Hematopoietic multipotent progenitor cell treated with erythropoietin and hydrocortisone succinate and interleukin-3 and kit ligand, for 8 days (in vitro differentiated cells): ENCODE measurements at places on chromosomes 13 and 19.

- no peak for DNase-seq
These were observed 6.9 kb downstream of the KIR3DL3 start for GRCh38 chr19:54731191-54731590.

DNA sequence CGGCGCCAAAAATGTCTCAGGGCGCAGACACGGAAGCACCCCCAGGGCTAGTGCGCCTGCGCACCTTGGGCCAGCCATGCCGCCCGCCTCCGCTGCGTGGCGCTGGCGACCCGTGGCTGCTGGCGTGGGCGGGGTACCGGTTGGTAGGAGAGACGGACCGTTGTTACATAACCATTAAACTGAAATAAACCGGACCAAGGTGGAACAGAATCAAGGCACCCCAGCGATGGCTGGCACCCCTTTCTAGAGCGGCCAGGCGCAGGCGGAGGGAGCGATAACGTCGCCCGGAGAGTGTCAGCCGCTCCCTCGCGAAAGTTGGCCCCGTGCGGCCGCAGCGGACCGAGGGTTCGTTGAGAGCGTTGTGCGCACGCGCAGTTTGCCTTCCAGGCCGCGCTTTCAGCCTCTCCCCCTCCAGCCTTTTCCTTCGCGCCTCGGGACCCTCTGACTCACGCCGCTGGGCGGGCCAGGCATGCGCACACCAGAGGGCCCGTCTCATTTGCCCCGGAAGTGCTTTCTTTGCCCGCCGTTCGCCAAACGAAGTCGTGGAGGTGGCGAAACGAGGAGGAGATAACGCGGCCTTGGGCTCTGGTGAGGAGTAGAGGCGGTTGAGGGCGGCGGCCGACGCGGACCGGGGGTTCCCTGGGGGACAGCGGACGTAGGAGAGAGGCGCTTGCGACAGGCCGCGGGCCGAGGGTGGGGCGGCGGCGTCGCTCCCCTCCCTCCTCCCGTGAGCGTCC is at the start of the genes PLEKHJ1 and SF3A2:
Gene PLEKHJ1 (minus strand): TSS at position 16 of the 737 bp plus-strand sequence. CDS start 81 bp downstream, outside the sequence.
Gene SF3A2 (plus strand): TSS at position 511 of the 737 bp plus-strand sequence. CDS start 6,595 bp downstream, outside the sequence.
- peak; percentile 98 for DNase-seq

- peak; percentile 91 for DNase-seq
These were observed 10.2 kb upstream of the JSRP1 start for GRCh38 chr19:2266183-2266993.

GRCh38 chr19:36482876-36483275 is 6.5 kb downstream of the ZNF566 start:
- no peak for DNase-seq

GRCh38 chr19:22332924-22333323 is 46.7 kb downstream of the ZNF729 start:
- no peak for DNase-seq

GRCh38 chr19:3979289-3979673 is 6.0 kb downstream of the EEF2 start:
- DNase-seq: no peak

- no peak for DNase-seq
These were observed 2.4 kb downstream of the AURKC start for GRCh38 chr19:57233207-57233606.

- DNase-seq: peak; percentile 11
These were observed 304.0 kb downstream of the SPRY2 start for GRCh38 chr13:80036845-80037504.

DNA sequence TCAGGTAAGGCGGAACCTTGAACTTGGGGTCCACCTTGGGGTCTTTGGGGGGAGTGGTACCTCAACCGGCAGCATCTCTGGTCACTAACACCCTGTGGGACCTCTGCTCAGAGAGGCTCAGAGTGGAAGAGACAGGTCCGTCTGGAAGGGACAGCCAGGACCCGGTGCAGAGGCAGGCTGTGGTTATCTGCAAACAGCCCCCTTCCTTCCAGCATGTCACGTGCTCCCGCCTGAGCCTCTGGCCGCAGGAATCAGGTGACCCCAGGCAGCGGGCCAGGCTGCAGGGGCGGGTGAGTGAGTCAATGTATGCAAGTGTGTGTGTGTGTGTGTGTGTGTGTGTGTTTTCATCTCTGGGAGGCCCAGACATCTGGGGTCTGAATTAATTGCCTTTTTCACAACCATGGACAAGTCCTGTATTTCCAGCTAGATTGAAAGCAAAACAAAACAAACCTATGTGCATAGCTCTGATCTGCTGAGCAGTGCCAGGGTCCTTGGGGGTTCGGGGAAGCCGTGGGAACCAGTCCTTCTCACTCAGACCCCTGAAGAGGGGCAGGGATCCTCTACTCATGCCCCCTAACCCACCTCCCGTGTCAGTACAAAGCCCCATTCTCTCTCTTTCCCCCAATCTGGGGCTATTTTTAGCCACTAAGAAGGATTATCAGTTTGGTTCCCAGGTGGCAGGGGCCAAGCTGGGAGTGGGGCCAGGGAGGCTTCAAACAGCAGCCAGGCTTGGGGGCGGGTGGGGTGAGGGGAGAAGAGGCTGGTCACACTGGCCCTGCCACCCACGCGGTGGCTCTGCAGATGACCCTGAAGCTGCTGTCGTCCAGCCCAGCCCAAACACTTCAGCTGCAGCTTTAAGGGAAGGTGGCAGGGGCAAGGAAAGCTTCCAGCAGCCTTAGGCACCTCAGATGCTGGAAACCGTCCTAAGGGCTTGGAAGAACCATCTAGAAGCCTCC is 31.4 kb downstream of the CERS4 start:
- peak; percentile 96 for DNase-seq

- no peak for DNase-seq
These were observed 19.9 kb upstream of the CYP4F8 start for GRCh38 chr19:15595069-15595468.

- DNase-seq: no peak
These were observed at the start of gene CEACAM3 for GRCh38 chr19:41796362-41796761. TSS of gene CEACAM3 (plus strand) at chr19:41796587. CDS start at chr19:41796678, 91 bp downstream.

- DNase-seq: peak; percentile 88
These were observed 3.0 kb downstream of the IRF2BP1 start for GRCh38 chr19:45882652-45883585.

DNA sequence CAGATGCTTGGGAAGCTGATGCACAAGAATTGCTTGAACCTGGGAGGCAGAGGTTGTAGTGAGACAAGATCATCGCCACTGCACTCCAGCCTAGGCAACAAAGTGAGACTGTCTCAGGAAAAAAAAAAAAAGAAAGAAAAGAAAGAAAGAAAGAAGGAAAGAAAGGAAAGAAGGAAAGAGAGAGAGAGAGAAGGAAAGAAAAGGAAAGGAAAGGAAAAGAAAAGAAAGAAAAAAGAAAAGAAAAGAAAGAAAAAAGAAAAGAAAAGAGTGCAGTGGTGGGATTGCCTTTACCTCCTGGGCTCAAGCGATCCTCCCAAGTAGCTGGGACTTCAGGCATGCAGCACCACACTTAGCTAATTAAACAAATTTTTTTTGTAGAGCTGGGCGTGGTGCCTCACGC is 12.9 kb downstream of the OLFM2 start:
- no peak for DNase-seq

DNA sequence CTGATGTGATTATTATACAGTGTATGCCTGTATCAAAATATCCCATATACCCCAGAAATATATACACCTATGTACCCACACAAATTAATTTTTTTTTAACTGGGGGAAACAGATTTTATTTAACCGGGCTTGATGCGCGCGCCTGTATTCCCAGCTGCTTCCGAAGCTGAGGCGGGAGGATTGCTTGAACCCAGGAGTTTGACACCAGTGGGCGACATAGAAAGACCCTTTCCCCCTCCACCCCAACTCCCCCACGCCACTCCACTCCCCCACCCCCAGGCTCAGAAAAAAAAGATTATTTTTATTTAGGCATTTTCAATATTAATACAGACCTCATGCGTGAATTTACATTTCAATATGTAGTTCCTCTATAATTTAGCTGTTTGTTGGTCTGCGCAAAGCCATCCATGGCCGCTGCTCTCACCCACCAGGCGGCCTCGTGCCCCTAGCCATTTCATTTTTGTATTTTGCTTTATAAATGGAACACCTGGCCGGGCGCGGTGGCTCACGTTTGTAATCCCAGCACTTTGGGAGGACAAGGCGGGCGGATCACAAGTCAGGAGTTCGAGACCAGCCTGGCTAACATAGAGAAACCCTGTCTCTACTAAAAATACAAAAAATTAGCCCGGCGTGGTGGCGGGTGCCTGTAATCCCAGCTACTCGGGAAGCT is 836 bp upstream of the VPS36 start:
- no peak for DNase-seq

- no peak for DNase-seq
These were observed 95.7 kb downstream of the FNDC3A start for GRCh38 chr13:49071341-49071937.

DNA sequence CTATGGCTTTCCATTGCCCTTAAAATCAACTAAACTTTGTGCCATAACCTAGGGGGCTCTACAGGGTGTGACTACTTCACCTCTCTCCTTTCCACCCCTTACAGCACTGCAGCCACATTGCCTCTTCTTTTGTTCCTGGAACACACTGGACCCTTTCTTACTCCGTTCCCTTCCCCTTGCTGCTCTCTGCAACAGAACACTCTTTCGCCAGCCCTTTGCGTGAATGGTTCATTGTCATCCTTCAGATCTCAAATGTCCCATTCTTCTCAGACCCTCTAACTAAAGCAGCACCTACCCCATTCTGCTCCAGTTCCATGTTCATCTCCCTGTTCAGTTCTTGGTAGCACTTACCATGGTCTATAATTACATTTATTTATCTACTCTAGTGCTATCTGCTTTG is 208.3 kb downstream of the OXGR1 start:
- DNase-seq: no peak

DNA sequence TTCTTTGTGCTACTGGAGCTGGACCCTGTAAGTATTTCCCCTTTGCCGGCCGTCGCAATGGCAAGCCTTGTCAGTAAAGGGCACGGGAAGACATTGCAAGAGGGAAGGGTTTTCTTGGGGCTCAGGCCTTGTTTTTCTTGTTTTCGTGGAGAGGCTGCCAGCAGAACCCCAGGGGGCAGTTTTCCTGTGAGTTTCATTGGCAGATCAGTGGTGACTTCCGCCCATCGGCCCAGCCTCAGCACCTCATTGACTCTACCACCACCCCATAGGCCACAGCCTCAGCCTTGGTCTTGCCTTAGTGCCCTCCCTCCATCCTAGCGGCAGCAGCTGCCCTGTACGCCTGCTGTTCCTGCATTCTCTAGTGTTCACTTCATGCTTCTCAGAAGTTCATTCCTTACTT is 61.5 kb downstream of the GJA3 start:
- no peak for DNase-seq

- no peak for DNase-seq
These were observed 529.4 kb upstream of the HTR2A start for GRCh38 chr13:47426126-47426849.

- no peak for DNase-seq
These were observed 373.0 kb upstream of the SLITRK1 start for GRCh38 chr13:84255226-84255797.

GRCh38 chr13:92894447-92894846 is 332.2 kb upstream of the GPC6 start:
- DNase-seq: no peak

GRCh38 chr19:46159418-46160232 is 11.6 kb downstream of the IGFL2 start:
- DNase-seq: no peak

DNA sequence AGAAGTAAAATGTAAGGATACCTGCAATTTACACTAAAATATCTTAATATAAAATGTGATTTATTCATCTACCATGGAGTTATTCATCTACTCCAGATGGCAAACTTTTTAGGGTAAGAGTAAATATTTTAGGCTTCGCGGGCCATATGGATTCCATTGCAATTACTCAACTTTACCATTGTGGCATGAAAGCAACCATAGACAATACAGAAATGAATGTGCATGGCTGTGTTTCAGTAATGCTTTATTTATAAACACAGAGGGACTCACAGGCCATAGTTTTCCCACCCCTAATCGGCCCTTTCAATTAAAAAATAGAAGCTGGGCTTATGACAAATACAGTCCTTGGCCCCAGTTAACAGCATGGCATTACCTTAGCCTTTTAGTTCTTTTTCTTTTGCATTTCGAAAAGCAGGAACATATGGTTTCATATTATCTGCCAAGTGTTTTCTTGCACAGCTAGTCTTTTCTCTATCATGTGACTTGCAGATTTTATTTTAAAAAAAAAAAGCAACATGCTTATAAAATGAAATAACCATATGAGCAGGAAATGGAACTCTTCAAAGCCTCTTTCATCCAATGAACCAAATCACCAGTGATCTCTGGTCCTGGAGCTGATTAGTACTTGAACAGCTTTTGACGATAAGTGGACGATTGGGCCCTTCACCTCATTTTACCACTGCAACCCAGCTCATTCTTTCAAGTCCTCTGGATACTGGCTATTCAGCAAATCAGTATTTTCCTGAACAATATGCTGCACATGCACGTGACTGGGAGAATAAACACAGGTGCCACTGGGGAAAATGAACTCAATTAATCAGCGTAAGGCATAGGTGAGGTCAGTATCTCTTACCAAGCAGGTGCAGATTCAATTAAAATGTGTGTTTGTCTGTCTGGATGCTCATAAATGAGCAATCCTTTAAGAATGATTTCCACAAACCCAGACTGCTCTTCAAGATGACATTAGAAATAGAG is 63.9 kb downstream of the LHFPL6 start:
- no peak for DNase-seq

DNA sequence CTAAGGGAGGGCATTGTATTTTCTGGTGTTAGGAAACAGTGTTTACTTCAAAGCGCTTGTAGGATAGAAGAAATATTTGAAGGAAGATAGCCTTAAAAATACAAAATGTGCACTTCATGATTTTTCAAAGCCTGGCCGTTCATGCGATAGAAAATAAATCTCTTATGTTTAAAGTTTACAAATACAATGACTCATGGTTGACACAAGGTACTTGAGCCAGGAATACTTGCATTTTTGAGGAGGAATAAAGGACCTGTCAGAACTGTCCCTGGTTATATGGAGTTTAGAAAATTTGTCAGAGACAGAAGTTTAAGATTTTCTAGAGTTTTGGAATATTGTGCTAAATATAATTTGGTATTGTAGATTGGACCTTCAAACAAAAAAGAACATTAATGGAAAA is 1223.2 kb upstream of the SLC10A2 start:
- no peak for DNase-seq

DNA sequence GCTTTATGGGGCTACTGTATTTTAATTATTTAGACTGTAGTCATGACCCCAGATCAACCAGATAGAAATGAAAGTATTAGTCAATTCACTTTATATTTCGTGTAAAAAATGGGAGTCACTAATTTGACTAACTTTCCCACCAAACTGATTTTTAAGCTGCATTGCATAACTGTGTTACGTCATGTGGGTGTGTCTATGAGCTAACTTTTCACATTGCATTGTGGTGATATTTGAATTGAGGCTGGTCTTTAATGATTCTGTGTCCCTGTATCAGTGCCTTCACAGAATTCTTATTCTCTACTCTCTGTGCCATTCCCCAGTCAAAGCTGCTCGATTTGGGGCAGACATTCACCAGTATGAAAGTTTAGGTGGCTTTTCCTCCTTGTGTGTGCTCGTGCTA is 172.7 kb upstream of the MAB21L1 start:
- DNase-seq: no peak

DNA sequence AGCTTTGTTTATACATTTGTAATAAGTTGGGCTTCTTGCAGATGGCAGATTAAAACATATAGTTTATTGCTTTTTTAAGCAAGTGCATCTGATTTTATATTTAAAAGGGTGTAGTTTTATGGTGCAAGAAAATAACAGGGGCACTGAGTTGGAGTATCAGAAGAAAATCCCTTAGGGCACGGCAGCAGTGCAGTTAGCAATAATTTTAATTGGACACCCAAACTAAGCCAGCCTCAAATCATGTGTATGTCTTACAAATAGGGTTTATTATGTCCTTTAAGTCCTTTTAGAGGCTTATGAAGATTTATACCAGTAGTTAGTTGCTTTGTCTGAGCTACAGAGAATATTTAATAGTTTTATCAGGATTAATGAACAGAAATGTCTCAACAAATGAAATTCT is 57.5 kb downstream of the GPC6 start:
- DNase-seq: no peak

- DNase-seq: peak; percentile 84
These were observed 19.7 kb upstream of the EDDM13 start for GRCh38 chr19:56252699-56253422.
